Fibroblast of lung (primary cell): ENCODE measurements at places on chromosomes 12 and 14. TPM values are rescaled to one million over a fixed set of nuclear protein-coding genes. Genes with fewer than 3 reads are reported as not detected.

Gene AQP5
- under 0.01 TPM in 1 of 2 replicates, not detected in the other for total RNA-seq

- H3K27ac ChIP-seq = no peak overlapping the region
- peak; percentile 58 for DNase-seq
- H3K36me3 ChIP-seq = no peaks in the 10 kb centered on the region
- no peaks in the 10 kb centered on the region for H3K27me3 ChIP-seq
- no peaks in the 10 kb centered on the region for H3K4me1 ChIP-seq
Measured at GRCh38 chr12:101570047-101570446, 24.7 kb upstream of the MYBPC1 start.

Gene PLXNC1
- 49.6 and 86.9 TPM in 2 replicates for total RNA-seq

GRCh38 chr14:74577948-74578275 is 34.1 kb downstream of the LTBP2 start:
- H3K27ac ChIP-seq = peak overlapping the region; percentile 64
- peaks cover 17% of the 10 kb centered on the region for H3K36me3 ChIP-seq
- peaks cover 51% of the 10 kb centered on the region for H3K4me1 ChIP-seq
- H3K27me3 ChIP-seq = no peaks in the 10 kb centered on the region
- H3K4me3 ChIP-seq = no peak overlapping the region

DNA sequence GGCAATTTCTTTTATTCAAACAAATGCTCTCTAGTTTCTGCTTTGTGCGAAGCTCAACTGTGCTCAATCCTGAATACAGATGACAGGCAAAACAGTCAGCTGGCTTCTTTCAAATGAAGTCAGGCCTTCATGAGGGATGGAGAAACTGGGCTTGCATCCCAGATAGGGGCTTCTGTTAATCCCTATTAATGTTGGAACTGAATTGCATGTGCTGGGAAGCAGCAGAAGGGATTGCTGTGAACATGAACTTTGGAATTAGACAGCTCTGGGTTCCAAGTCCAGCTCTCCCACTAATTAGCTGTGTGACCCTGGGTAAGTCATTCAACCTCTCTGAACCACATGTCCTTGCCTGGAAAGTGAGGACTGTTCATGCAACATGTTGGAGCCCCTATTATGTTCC is 21.1 kb upstream of the CORO1C start:
- no peak overlapping the region for H3K27ac ChIP-seq
- DNase-seq = no peak
- H3K4me1 ChIP-seq = no peaks in the 10 kb centered on the region

- H3K36me3 ChIP-seq = peaks cover 1% of the 10 kb centered on the region
- no peak overlapping the region for H3K4me3 ChIP-seq
- DNase-seq = peak; percentile 92
- no peak overlapping the region for H3K27ac ChIP-seq
Measured at GRCh38 chr14:70972107-70972976, 65.1 kb downstream of the PCNX1 start.

Gene KITLG
- total RNA-seq = 45.7 and 64.6 TPM in 2 replicates

DNA sequence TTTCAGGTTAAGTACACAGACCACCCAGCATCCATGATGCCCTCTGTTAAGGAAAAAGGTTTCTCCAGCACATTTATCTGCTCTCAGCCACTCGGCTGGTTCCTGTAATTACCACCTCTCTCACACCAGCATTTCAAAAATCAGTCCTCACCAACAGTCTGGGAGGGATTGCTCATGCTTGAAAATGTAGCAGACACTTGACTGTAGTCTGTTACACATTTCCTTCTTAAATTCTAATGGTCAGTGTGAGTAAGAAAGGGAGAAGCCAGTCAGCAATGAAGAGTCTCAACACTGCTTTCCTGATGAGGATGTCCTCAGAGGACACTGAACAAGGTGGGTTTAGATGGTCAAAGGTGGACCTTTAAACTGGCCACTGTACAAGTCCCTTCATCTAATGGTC is 6.0 kb downstream of the ZBTB39 start:
- H3K4me3 ChIP-seq = no peak overlapping the region
- no peak for DNase-seq
- no peaks in the 10 kb centered on the region for H3K27me3 ChIP-seq
- peaks cover 16% of the 10 kb centered on the region for H3K36me3 ChIP-seq
- H3K4me1 ChIP-seq = peaks cover 4% of the 10 kb centered on the region

- H3K36me3 ChIP-seq = no peaks in the 10 kb centered on the region
- no peak overlapping the region for H3K27ac ChIP-seq
- no peak overlapping the region for H3K4me3 ChIP-seq
- no peaks in the 10 kb centered on the region for H3K27me3 ChIP-seq
- no peaks in the 10 kb centered on the region for H3K4me1 ChIP-seq
Measured at GRCh38 chr12:104410326-104410725, 46.4 kb upstream of the CHST11 start.

DNA sequence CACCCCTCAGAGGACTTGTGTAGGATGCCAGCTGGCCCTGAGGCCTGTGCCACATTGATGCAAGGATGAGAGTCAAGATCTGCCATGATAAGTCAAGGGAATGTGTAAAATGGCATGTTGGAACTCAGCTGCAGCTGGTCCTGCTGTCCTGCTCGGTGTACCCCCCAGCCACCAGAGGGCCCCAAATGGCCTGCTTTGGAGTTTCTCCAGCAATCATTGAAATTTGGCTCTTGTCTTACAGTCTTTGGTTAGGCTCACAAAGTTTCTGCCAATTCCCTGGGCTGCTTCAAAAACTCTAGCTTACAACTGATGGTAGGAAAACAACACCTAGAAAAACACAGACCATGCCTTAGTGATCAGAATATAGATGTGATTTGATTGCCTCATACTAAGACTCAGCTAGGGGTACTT is 76.8 kb downstream of the HSD17B6 start:
- no peak overlapping the region for H3K4me3 ChIP-seq
- peak; percentile 11 for DNase-seq
- no peaks in the 10 kb centered on the region for H3K27me3 ChIP-seq

Gene KRT77
- total RNA-seq = not detected in 2 replicates

Gene CYP46A1
- under 0.01 and 0.33 TPM in 2 replicates for total RNA-seq

DNA sequence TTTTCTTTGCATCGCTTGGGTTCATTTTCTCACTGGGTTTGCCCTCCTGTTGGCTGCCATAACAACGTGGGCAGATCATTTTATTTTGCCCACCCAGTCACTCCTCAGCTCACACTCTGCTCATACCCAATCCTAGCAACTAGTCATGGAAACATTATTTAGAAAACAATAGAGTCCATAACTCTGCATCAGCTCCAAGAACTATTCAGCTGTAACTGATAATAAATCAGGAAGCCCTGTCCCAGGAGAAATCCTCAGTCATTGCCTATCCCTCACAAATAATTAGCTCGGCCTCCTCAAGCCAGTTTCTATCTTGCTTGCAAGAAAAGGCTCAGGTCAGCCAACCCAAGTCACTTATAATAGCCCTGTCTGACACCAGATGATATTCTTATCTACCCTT is 43.2 kb downstream of the RTN1 start:
- no peaks in the 10 kb centered on the region for H3K4me1 ChIP-seq
- H3K4me3 ChIP-seq = no peak overlapping the region
- H3K36me3 ChIP-seq = no peaks in the 10 kb centered on the region

GRCh38 chr12:103334466-103334865 is 161.3 kb downstream of the C12orf42 start:
- no peak overlapping the region for H3K4me3 ChIP-seq
- no peak overlapping the region for H3K27ac ChIP-seq
- DNase-seq = no peak
- H3K27me3 ChIP-seq = no peaks in the 10 kb centered on the region
- H3K4me1 ChIP-seq = no peaks in the 10 kb centered on the region
- H3K36me3 ChIP-seq = no peaks in the 10 kb centered on the region

DNA sequence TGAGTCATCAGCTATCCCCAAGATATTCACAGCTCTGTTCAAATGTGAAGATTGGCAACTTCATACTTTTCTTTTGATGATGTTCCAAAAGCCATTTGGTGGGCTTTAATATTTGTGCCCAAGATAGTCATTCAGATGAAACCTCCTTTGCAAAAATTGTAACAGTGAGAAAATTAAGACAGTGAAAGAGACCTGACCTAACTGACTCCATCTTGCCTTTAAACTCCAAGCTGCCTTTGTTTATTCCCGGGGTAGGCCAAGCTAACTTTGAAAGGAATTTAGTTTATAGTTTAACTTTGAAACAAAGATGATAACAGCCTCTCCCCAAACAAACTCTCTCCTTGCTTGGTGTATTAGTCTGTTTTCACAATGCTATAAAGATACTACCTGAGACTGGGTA is 221.1 kb downstream of the KTN1 start:
- H3K36me3 ChIP-seq = no peaks in the 10 kb centered on the region
- H3K4me3 ChIP-seq = no peak overlapping the region
- no peaks in the 10 kb centered on the region for H3K27me3 ChIP-seq
- no peaks in the 10 kb centered on the region for H3K4me1 ChIP-seq
